Mammary epithelial cell (primary cell): ENCODE measurements at places on chromosomes 11 and 22. TPM values are rescaled to one million over a fixed set of nuclear protein-coding genes. Genes with fewer than 3 reads are reported as not detected.
A peak's percentile ranks its signal among the peaks of the same experiment; 100 is the strongest.

- DNase-seq: no peak
Measured at GRCh38 chr11:107840129-107840484, 18.5 kb downstream of the SLC35F2 start.

- no peak for DNase-seq
Measured at GRCh38 chr11:550746-551085, 9.8 kb downstream of the LMNTD2 start.

The DNAJC4 gene
- polyA plus RNA-seq: 10.9 TPM

The CLCF1 gene
- 15.4 TPM for polyA plus RNA-seq

- peak; percentile 95 for DNase-seq
Measured at GRCh38 chr22:35900483-35901168, 128.0 kb downstream of the RBFOX2 start.

GRCh38 chr22:49724893-49725489 is 102.7 kb downstream of the BRD1 start:
- peak; percentile 33 for DNase-seq

DNA sequence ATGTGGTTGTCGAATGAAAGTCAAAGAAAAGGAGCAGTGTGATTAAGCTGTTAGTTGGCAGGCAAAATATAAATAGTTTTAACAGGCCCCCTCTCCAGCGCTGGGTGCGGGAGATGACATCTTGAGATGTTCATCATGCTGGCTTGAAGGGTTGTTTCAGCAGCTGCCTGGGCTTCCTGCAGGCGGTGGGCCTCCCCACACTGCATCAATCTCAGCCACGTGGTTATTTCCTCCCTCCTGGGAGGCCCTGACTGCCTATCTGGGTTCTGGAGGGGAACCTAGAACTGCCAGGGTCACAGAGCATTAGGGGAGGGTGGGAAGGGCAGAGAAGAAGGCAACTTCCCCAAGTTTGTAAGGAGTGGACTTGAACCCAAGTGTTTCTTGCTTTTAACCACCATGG is 173.3 kb upstream of the SYT13 start:
- no peak for DNase-seq

DNA sequence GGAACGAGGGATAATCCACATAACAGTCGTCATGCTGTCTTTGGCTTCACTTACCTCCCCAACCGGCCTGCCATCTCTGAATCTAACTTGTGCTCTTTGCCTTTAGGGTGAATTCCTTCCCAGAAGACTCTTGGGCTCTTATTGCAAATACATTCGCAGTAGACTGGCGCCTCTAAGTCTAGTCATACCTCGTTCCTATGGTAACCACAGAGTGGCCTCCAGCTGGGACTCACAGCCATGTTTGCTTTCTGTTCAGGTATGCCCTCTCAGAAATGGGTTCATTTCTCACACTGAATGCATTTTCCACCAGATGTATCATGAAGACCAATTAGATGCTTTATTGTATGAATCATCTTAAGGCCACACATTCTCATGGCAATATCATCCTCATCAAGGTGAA is 112.7 kb downstream of the FAR1 start:
- DNase-seq: peak; percentile 35

- peak; percentile 82 for DNase-seq
Measured at GRCh38 chr11:86244063-86244521, 461 bp upstream of the EED start.

GRCh38 chr11:57823859-57824258 is 62.3 kb downstream of the CTNND1 start:
- no peak for DNase-seq

DNA sequence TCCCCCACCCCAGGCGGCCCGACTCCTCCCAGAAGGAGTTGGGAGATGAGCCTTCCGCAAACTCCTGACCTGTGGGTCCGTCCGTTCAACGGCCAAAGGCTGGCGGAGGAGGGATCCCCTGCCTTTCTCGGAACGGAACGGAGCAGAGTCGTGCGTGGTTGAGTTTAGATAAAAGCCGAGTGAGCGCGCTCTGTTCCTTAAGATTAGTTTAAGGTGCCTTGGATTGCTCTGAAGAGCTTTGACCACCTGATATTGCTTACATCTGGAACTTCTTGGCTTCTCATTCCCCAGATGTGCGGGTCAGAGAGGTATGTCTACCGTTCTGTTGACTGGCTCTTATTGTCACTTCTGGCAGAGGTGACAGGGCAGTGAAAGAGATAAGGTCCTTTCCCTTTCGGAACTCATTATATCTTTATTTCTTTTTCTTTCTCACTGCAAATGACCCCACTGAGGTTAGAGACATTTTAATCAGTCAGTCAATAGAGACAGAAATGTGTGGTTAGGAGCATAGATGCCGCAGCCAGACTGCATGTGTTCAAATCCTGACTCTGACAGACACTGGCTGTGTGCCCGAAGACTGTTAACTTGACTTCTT is at the start of gene TRIM6:
Gene TRIM6 (plus strand): TSS at position 31 of the 595 bp plus-strand sequence. CDS start 261 bp downstream, at position 292.
- peak; percentile 28 for DNase-seq

The CST6 gene
- polyA plus RNA-seq: 8.3 TPM

- DNase-seq: peak; percentile 84
Measured at GRCh38 chr11:28146123-28146751, 38.0 kb downstream of the METTL15 start.

DNA sequence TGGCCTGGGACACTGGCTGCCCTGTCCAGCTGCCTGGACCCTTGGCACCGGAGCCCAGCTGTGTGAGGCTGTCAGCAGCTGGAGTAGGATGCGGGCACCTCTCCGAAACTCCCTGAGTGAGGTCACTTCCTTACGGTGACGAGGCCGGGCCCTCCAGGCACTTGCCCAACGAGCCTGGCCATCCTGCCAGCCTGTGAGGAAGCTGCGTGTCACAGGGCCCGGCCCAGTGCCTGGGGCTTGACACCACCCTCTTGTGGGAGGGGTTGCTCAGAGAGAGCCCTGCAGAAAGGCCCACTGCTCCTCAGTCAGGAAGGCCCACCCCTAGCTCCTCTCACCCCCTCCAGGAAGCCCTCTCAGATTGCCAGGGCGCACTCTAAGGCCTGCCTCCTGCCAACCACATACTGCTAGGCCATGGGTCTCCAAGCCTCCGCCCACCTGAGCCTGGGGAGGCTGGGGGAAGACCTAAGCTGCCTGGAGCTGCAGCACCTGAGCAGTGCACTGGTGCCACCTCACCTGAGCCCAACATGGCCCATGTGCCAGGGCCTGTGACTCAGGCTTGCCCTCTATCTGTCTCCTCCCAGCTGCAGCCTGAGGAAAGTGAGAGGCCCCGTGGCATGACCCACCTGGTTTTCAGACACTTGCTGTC is 4.3 kb upstream of the PHLDA2 start:
- DNase-seq: peak; percentile 98

GRCh38 chr11:20075627-20076026 is 84.6 kb downstream of the DBX1 start:
- DNase-seq: no peak

The MS4A4A gene
- not detected for polyA plus RNA-seq

GRCh38 chr22:48976556-48977535 is 850.8 kb downstream of the BRD1 start:
- no peak for DNase-seq

DNA sequence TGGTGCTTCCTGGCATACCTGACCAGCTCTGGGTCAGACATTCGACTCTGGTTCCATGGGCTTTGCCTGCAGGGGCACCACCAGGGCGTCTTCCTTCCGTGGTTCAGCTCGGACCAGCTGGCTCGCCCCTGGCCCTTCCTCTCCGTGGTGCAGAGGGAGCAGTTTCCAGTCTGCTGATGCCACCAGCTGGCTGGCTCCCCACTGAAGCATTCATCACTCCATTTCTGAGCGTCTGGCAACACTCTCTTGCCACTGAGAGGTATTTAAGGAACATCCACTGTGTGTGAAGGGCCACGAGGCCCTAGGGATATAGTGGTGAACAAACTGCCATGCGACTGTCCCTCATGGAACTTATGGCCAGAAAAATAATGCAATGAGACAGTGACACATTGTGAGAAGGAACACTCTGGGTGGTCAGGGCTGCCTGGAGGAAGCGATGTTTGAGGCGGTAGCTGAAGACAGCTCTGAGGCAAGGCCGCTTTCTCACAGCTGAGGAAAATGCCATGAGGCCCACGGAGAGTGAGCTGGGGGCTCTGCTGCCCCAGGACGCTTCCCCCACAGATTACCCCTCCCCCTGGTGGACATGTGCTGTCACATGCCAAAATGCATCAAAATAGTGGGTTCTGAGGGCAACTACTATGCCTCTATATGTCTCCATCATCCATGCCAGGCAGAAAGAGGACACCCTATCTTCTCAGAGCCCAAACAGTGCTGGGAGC is 44.9 kb upstream of the ARFGAP3 start:
- no peak for DNase-seq

The STIM1 gene
- 45.2 TPM for polyA plus RNA-seq

DNA sequence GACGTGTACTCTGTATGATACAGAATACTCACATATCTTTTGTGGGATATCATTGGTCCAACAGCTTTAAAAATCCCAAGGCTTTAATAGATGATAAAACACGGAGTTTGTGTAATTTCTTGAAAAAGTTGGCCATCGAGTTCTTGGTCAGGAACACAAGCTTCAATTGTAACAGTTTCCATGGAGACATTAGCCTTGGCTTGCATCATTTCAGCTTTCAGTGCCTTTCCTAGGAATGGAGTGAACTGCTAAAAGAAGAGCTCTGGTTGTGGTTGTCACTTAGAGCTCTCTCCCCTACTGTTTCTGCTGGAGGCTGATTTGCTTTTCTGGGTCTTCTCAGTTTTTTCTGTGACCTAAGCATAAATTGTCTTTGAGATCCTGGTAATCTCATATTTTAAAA is 14.2 kb downstream of the BMAL1 start:
- no peak for DNase-seq

The TRIM66 gene
- polyA plus RNA-seq: 2.2 TPM

The CCDC89 gene
- not detected for polyA plus RNA-seq

DNA sequence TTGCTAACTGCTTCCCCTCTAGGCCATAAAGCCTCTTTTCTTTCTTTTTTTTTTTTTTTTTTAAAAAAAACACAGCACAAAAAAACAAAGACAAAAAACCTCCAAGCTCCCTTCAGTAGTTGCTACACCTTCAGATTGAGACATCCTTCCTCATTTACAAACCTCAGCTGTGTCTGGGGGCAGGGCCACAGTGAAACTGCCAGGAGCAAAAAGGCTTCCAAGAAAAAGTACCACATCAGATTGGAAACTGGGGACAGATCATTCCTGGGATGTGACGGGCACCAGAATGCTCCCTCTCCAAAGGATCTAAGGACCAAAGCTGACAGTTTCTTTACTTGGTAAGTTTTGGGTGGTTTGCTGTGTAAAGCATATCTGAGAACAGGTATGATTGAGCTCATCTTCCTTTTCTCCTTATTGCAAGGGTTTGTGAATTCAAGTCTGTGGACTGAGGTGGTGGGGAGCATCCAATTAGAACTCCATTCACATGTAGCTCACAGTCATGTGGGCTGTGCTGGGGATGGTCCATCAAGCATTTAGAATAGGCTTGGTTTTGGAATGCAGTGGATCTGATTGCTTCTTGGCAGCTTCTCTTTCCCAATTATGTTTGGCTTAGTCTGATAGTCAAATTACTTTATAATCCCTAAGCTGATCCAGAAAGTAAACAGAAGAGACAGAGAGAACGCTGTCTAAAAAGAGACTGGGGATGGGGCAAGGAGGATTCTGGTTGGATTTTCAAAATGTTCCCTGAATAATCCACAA is 705 bp downstream of the BBOX1 start:
- no peak for DNase-seq

- peak; percentile 43 for DNase-seq
Measured at GRCh38 chr11:37946155-37946766, 1348.2 kb upstream of the RAG2 start.

DNA sequence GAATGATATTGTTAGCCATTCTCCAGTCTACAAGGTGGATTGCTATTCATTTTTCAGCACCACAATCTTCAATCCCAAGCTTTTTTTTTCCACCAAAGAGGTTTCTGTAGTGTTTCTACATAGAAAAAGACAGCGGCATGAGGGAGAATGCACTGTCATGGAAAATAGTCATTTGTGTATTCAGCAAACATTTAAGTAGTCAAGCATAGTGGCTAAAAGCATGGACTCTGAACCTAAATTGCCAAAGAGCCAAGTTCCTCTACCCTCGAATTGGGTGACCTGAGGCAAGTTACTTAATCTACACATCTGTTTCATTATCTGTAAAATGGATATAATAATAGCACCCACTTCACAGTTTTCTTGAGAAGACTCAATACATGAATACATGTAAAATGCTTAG is 14.2 kb downstream of the GAS2 start:
- no peak for DNase-seq

The CABP7 gene
- polyA plus RNA-seq: not detected

DNA sequence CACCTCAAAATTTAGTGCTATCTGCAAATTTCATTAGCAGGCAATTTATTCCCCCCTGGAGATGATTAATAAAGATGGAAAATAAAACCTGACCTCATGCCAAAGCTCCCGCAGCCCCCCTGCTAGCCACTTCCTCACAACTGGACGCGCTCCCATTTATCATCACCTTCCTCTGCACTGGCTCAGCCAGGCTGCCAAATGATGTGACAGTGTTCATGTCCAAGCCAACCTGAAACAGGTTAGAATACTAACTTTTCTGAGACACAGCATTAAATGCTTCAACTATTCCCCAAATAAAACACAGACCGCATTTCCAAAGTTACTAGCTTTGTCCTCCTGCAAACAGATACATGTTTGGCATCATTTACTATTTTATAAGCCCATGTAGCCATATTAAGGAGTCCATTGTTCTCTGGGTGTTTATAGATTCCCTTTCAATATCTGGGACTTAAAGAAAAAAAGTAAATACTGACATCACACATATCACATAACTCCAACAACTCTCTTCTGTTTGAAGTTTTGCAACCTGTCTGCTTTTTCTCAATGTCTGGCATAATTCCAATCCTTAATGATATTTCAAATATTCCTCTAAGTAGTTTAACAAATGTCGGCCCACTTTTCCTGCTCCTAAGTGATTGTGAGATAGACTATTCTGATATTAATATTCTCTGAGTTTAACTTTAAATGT is 829.7 kb upstream of the FAT3 start:
- DNase-seq: no peak

DNA sequence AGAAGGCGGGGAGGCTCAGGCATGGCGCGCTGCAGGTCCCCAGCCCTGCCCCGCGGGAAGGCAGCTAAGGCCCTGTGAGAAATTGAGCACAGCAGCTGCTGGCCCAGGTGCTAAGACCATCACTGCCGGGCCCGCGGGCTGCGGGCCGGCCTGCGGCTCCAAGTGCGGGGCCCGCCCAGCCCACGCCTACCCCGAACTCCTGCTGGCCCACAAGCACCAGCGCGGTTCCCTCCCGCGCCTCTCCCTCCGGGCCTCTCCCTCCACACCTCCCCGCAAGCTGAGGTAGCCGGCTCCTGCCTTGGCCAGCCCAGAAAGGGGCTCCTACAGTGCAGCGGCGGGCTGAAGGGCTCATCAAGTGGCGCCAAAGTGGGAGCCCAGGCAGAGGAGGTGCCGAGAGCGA is 4.6 kb upstream of the RDX start:
- no peak for DNase-seq
